ENCODE measurements at places on chromosomes 5 and 9. TPM values are rescaled to one million over a fixed set of nuclear protein-coding genes. Genes with fewer than 3 reads are reported as not detected.

AMACR gene
- 47.7 TPM for polyA plus RNA-seq

APBA1 gene
- 6.8 TPM for polyA plus RNA-seq

SLC36A3 gene
- polyA plus RNA-seq, result not detected

FIBCD1 gene
- polyA plus RNA-seq, result not detected

ZNF618 gene
- polyA plus RNA-seq, result 1.2 TPM

TICAM2 gene
- 1.6 TPM for polyA plus RNA-seq

ANKH gene
- polyA plus RNA-seq, result 45.2 TPM

BTNL8 gene
- not detected for polyA plus RNA-seq

NUDCD2 gene
- 18.9 TPM for polyA plus RNA-seq

ZBTB26 gene
- polyA plus RNA-seq, result 0.74 TPM

MRPS2 gene
- polyA plus RNA-seq, result 12.8 TPM

REXO4 gene
- polyA plus RNA-seq, result 4.1 TPM

SH3GL2 gene
- 328 TPM for polyA plus RNA-seq

PHF24 gene
- polyA plus RNA-seq, result 10.5 TPM

PCDHGB4 gene
- 2.1 TPM for polyA plus RNA-seq

FCN1 gene
- polyA plus RNA-seq, result not detected

CER1 gene
- not detected for polyA plus RNA-seq

PCDHGA7 gene
- 1.8 TPM for polyA plus RNA-seq

LCN15 gene
- not detected for polyA plus RNA-seq

MAN2A1 gene
- polyA plus RNA-seq, result 12.9 TPM

CBY3 gene
- not detected for polyA plus RNA-seq

SOWAHA gene
- 6.2 TPM for polyA plus RNA-seq

HTR4 gene
- not detected for polyA plus RNA-seq

TMEM171 gene
- polyA plus RNA-seq, result 3.5 TPM

DND1 gene
- not detected for polyA plus RNA-seq

PBX3 gene
- polyA plus RNA-seq, result 13.0 TPM

FBP2 gene
- not detected for polyA plus RNA-seq

SLC34A3 gene
- not detected for polyA plus RNA-seq

GZMA gene
- polyA plus RNA-seq, result not detected

SCGB3A1 gene
- polyA plus RNA-seq, result not detected

PCAT7 gene
- polyA plus RNA-seq, result 0.53 TPM

SLC36A1 gene
- polyA plus RNA-seq, result 0.78 TPM

SPATA31E1 gene
- not detected for polyA plus RNA-seq

DMAC1 gene
- 101 TPM for polyA plus RNA-seq

SLC9A3 gene
- 2.3 TPM for polyA plus RNA-seq

PDZD2 gene
- 12.9 TPM for polyA plus RNA-seq

GARIN3 gene
- 0.70 TPM for polyA plus RNA-seq

PCDHB11 gene
- polyA plus RNA-seq, result 1.1 TPM

MLANA gene
- not detected for polyA plus RNA-seq

HSD17B4 gene
- polyA plus RNA-seq, result 139 TPM

TMEM174 gene
- not detected for polyA plus RNA-seq

TTC16 gene
- not detected for polyA plus RNA-seq

LCN12 gene
- not detected for polyA plus RNA-seq

ADGRD2 gene
- not detected for polyA plus RNA-seq

DMRT3 gene
- polyA plus RNA-seq, result not detected

IL17B gene
- not detected for polyA plus RNA-seq

SPOCK1 gene
- polyA plus RNA-seq, result 103 TPM

CCNO gene
- polyA plus RNA-seq, result 1.1 TPM
